GM04504 (cell line): ENCODE measurements at places on chromosomes 3 and 15.

DNA sequence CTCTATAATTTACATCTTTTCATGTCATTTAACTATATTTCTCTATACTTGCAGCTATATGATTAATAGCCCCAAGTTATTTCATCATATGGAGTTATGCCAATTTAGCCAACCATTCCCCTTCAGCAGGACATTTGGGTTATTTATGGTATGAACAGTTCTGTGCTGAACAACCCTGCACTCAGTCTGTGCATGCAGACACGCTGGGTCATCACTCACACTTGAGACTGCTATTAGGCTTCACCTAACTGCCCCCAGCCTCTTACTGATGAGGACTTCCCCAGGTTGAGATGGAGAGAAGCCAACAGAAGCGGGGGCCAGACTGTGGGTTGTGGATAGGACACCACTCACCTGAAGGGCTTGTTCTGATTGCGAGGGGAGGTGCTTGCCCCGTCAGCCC lies 7.3 kb downstream of the TADA3 start:
- no peak for DNase-seq

DNA sequence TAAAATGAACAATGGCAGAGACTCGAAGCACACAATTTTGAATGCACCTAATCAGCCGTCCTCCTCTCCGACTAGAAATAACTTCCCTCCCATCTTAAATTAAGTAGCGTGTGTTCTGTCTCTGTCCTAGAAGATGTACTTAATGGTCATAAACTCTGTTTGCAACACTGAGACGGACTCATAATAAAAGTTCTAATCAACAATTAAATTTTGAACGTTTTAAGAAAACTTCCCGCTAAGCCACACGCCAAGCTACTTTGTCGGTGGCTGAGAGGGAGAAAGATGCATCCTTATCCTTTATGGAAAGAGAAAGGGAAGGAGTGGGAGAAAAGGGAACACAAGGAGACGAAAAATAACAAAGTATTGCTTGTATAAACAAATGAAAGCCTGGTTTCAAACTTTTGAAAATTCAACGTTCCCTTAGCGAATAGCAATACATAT lies 989 bp downstream of the GNB4 start:
- no peak for DNase-seq

GRCh38 chr3:142886940-142887339 lies 1.9 kb downstream of the PCOLCE2 start:
- peak; percentile 47 for DNase-seq

GRCh38 chr15:77907824-77908751 lies 169.4 kb downstream of the TBC1D2B start:
- DNase-seq, result no peak

DNA sequence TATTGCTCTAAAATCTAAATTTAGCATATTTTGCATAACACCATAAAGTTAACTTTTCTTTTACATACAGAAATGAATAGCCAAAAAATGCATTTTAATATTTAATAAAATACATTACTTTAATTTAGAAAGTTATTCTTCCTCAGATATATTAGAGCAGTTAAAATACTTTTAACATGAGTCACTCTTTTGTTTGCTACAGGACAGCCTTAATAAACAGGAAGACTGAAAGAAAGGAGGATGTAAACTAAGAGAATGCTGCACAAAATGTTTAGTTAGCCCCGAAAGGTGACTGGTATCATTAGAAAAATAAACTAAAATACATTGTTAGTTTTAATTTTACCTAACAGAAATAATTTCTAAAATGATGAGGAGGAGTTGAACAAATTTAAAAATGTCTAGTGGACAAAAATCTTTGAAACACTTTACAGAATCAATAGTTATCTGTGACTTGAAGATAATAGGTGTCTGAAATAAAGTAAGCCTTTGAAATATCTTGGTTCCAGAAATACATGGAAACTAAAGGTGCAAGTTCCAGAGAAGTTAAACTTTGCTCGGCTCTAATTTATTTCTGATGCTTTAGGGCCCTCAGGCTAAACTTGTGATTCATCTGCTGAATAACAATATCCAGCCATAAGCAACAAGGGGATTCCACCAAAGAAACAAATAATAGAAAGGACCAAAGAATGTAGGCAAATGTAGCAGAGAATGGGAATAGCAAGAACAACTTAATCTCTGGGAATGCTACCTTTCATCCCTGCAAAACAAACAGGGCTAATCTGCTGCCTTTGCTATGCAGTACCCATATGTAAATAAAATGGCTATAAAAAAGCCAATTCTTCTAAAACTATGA lies 138.3 kb upstream of the UBP1 start:
- peak; percentile 20 for DNase-seq

DNA sequence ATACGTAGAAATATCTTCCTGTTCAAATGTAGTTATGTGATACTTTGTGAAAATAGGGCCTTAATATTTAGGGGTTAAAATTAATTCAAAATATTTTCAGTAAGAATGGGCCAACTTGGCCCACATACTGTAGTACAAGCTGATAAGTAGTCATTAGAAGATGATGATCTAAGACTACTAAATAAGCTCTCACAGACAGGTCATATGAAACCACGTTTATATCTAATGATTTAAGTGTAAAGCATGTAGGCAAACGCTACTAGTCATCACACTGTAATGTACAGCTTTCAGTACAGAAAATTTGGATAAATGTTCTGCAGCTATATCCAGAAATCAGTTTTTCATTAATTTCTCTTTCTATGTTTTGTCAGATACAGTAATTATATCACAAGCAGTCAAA lies 228.6 kb downstream of the UBE2E2 start:
- no peak for DNase-seq
